ENCODE measurements at places on chromosomes 4 and X. TPM values are rescaled to one million over a fixed set of nuclear protein-coding genes. Genes with fewer than 3 reads are reported as not detected.
A peak's percentile ranks its signal among the peaks of the same experiment; 100 is the strongest.

DNA sequence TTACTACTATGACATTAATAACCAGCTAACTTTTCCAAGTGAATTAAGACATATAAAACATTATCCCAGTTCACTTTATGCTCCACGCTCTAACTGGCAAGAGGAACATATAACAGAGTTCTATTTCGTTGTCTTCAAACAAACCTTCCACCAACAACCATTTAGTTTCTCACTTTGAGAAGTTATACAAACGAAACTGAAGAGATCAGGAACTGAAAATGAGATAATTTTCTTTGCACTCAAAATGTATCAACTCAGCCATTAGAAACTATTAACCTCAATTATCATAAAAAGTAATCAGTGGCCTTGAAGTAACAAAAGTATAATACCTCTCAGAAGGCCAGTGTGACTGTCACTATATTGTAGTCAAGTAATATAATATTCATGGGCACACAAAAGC lies 70.1 kb downstream of the CHM start:
- no peak for DNase-seq

DNA sequence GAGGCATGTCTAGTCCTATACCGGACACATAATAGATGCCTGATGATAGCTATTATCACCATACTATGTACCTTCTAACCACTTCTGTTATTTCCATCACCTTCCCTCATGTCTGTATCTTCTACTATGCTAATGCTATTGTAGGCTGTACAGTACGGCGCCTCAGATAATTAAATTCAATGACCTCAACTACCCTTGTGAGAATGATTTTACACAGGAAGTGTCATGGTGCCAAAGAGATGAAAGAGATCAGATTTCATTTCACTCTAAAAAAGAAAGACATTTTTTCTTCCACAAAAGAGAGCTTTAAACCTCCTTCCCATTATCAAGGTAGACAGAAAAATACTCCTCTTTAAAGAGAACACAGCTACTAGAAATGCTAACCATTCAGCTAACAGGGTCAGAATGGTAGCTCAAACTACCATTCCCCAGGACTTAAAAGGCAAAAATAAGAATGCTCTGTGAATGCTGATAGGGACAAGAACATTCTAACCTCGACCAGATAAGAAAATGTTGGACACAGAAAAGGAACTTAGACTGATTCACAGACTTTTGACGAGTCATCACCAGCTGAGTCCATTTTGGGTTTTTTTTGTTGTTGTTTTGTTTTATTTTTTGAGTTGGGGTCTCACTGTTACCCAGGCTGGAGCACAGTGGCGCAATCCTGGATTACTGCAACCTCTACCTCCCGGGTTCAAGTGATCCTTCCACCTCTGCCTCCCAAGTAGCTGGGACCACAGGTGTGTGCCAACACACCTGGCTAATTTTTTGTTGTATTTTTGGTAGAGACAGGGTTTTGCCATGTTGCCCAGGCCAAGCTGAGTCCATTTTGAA lies 99.2 kb upstream of the RAPGEF2 start:
- peak; percentile 72 for DNase-seq

DNA sequence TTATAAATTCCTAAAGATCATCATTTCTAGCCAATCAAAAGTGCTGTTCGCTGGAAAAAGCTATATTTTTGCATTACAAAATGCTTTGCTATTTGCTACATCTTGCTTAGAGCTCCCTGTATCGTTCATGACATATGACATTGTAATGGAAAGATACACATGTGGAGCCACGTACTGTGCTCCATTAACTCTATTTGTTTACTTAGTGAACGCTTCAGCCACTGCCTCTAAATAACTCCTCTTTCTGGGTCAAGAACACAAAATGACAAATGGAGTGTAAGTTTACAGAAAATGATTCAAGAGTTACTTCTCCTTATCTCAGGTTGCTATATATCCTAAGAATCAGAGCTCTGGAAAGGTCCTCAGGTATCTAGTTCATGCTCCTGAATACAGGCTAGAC lies 329.1 kb upstream of the SMIM31 start:
- no peak for DNase-seq

Gene MAGT1
- total RNA-seq: 198 TPM

DNA sequence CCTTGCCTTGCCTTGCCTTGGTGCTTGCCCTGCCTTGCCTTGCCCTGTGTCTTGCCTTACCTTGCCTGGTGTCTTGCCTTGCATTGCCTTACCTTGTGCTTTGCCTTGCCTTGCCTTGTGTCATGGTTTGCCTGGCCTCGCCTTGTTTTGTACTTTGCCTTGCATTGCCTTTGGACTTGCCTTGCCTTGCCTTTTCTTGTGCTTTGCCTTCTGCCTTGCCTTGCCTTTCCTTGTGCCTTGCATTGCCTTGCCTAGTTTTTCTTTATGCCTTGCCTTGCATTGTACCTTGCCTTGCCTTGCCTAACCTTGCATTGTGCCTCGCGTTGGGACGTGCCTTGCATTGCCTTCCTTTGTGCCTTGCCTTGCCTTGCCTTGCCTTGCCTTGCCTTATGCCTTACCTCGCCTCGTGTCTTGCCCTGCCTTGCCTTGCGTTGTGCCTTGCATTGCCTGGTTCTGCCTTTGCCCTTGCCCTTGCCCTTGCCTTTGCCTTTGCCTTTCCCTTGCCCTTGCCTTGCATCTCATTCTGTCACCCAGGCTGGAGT lies 82.8 kb downstream of the TAB3 start:
- DNase-seq: no peak

- no peak for DNase-seq
Measured at GRCh38 chr4:73152893-73153292, 83.4 kb upstream of the COX18 start.

- DNase-seq: no peak
Measured at GRCh38 chrX:9862525-9862924, 76.3 kb downstream of the SHROOM2 start.

Gene SPANXB1
- 87.1 TPM for total RNA-seq

- no peak for DNase-seq
Measured at GRCh38 chr4:5845035-5845905, 47.6 kb downstream of the CRMP1 start.

Gene LDB2
- total RNA-seq: 33.5 TPM

- DNase-seq: no peak
Measured at GRCh38 chrX:119127650-119128049, at the start of gene KIAA1210. Gene KIAA1210 (minus strand): TSS chrX:119127812. CDS start chrX:119123642, 4,170 bp downstream.

DNA sequence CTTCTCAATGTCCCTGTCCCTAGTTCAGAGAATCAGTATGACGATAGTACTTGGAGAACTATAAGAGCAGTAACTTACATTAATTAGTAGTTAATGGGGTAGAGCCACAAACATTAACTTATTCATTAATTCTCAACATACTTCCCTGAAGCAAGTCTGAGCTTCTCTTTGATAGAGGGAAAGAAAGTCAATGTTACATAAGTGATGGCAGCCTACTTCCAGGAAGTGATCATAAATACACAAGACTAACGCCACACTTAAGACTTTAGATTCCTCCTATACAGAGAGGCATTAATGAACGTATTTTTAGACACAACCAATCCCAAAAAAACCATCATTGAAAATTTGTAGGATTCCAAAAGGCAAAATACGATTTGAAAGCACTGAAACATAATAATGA lies 33.8 kb downstream of the TSPAN5 start:
- DNase-seq: no peak

Gene DMRTC1
- not detected for total RNA-seq

Gene MAB21L2
- total RNA-seq: 4.4 TPM

- DNase-seq: peak; percentile 45
Measured at GRCh38 chr4:150136036-150136435, 57.8 kb downstream of the DCLK2 start.

GRCh38 chr4:69859140-69859685 lies 732 bp downstream of the SULT1E1 start:
- no peak for DNase-seq

Gene PAK3
- 0.59 TPM for total RNA-seq

DNA sequence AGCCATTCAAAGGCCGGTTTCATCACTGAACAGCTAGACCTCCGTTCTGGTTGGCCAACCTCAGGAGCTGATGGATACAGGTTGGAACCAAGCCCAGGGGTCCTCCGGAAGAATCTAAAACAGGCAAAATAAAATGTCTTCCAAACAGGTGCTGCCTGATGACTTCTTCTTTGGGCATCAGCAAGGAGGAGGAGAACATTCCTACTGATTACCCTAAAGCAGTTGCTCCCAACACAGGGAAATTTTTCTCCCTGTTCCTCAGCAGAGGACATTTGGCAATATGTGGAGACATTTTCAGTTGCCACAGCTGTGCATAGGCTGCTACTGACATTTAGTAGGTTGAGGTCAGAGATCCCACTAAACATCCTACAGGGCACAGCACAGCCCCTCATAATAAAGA lies 319.3 kb upstream of the PPARGC1A start:
- DNase-seq: no peak

GRCh38 chrX:68983004-68983857 lies 154.4 kb downstream of the EFNB1 start:
- no peak for DNase-seq

- DNase-seq: no peak
Measured at GRCh38 chrX:143081231-143081630, 55.5 kb downstream of the SPANXN4 start.

GRCh38 chrX:44155126-44155525 lies 181.9 kb upstream of the NDP start:
- DNase-seq: no peak

DNA sequence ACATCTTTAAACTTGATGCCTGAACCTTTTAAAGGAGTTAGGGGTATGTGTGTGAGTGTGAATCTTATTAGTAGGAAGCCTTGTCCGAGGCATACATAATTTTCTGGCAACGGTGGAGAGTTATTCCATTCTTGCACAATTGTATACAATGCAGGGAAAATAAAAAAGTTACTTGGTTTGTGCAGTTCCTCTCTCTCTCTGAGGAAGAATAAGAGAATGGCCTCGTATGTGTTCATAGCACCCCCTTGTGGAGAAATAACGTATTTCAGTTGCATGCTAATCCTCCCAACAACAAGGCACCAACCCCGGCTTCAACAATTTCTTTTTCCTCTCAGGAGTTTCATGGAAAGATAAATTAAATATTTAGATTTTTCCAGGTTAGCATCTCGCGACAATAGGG lies 33.7 kb upstream of the FGF13 start:
- DNase-seq: peak; percentile 53

- no peak for DNase-seq
Measured at GRCh38 chrX:5870238-5870637, 358.4 kb downstream of the NLGN4X start.

GRCh38 chr4:1027915-1028238 lies 16.5 kb downstream of the FGFRL1 start:
- no peak for DNase-seq

Gene MAP9
- 6.7 TPM for total RNA-seq

- no peak for DNase-seq
Measured at GRCh38 chr4:75107755-75108612, 175.1 kb downstream of the PARM1 start.

Gene TEX13C
- total RNA-seq: not detected

Gene RENBP
- total RNA-seq: not detected

Gene HOPX
- total RNA-seq: 5.6 TPM

Gene EGFL6
- total RNA-seq: not detected

Gene SFRP2
- 11.9 TPM for total RNA-seq

GRCh38 chr4:36835246-36835645 lies 409.3 kb upstream of the NWD2 start:
- DNase-seq: no peak

Gene MAGEA2
- 0.94 TPM for total RNA-seq

Gene ANOS1
- 0.22 TPM for total RNA-seq

DNA sequence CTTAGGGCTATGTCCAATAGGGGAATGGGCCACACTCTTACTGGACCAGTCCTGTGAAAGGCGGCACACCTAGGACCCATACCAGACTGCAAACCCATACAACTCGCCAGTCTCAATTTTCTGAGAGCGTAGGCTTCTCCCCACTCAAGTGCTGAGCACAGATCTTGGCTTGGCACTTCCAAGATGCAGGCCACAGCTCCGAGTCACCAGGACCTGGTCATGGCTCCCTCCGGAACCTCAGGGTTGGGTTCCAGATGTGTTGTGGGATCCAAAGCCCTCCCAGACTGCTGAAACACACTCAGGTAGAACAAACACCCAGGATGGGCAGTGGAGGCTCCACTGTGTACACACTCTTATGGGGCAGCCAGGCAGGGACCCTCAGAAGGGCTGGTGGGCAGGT lies 103.3 kb downstream of the TMEM144 start:
- peak; percentile 32 for DNase-seq

DNA sequence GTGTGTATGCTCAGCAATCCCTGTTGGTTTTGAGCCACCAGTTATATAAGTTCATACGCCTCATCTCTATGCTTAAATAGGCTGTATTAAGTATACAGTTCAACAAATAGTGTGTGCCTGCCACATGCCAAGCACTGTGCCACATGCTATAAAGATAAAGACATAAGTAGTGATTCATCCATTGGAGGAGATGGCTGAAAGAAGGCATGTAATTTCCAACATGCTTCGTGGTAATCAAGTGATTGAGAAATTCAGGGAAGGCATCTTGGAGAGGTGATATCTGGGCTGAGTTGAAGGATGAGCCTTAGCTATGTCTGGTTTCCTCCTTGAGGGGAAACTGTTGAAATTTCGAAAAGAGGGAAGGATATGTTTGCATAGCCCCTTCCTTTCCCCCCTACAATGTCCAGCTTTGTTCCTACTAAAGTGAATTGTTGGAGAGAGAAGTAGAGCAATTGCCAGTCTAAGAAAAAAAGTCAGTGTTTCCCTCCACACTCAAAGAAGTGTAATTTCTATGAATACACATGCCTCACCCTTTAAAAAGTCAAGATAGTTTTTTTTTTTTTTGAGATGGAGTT lies 96.5 kb downstream of the ARHGAP10 start:
- peak; percentile 23 for DNase-seq

GRCh38 chr4:42428036-42428435 lies 30.7 kb downstream of the SHISA3 start:
- DNase-seq: no peak
